ENCODE measurements at places on chromosomes 5 and 9.

DNA sequence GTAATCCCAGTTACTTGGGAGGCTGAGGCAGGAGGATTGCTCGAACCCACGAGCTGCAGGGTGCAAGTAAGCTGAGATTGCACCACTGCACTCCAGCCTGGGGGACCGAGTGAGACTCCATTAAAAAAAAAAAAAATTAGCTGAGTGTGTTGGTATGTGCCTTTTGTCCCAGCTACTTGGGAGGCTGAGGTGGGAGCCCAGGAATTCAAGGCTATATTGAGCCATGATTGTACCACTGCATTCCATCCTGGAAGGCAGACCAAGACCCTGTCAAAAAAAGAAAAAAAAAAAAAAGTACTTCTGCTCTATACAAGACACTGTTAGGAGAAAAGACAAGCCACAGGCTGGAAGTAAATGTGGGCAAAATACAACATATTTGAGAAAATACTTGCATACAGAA lies 68.5 kb upstream of the FBXW11 start:
- no peak for DNase-seq

DNA sequence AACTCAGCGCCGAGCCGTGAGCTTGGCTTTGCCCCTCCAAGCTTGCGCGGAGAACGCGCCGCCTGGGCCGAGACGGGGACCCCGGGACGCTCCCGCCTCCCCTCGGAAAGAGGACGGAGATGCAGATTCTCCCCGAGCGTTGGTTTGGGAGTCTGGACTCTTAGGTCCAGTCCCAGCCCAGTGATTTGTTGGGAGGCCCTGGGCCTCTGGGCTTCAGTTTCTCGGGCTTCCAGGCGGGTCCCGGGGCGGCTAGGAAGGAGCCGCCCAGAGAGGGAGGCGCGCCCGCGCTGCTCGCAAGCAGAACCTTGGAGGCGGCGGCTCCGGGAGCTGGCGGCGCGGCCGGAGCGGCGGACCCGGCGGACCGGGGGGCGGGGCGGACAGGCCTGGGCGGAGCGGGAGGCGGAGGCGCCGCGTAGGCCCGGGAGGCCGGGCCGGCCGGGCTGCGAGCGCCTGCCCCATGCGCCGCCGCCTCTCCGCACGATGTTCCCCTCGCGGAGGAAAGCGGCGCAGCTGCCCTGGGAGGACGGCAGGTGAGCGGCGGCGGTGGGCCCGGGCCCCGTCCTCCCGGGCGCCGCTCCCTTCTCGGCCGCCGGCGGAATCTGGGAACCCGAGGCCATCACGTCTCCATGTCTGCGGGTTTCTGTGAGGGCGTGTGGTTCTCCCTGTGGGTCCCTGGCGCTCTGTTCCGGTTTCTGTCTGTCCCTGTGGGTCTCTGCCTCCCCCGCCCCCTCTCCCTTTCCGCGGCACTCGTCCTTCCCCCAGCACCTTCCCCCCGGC lies at the start of gene B4GALT7:
TSS of gene B4GALT7 (plus strand) at position 402 of the 777 bp plus-strand sequence. CDS start at position 481, 79 bp downstream.
- DNase-seq, result peak; percentile 48

- DNase-seq, result no peak
These were observed 301.3 kb upstream of the IRX4 start for GRCh38 chr5:2184026-2184366.

- DNase-seq, result no peak
These were observed 150.9 kb downstream of the ADGRV1 start for GRCh38 chr5:90709323-90710155.

DNA sequence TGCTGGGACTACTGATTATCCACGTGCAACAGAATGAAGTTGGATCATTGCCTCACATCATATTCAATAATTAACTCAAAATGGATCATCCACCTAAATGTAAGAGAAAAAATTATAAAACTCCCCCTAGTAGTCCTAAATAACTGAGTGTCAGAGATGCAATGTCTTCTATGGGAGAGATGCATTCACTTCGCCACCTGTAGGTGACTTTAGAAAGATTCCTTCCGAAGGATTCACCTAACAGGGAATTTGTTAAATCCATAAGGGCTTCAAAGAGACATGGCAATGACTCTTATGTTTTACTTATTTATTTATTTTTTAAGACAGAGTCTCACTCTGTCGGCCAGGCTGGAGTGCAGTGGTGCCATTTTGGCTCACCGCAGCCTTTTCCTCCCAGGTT lies 526.0 kb downstream of the MTRR start:
- no peak for DNase-seq

- DNase-seq, result no peak
These were observed 305.6 kb downstream of the DOCK8 start for GRCh38 chr9:520302-520701.

GRCh38 chr5:169997798-169998197 lies 17.5 kb upstream of the INSYN2B start:
- DNase-seq, result no peak

DNA sequence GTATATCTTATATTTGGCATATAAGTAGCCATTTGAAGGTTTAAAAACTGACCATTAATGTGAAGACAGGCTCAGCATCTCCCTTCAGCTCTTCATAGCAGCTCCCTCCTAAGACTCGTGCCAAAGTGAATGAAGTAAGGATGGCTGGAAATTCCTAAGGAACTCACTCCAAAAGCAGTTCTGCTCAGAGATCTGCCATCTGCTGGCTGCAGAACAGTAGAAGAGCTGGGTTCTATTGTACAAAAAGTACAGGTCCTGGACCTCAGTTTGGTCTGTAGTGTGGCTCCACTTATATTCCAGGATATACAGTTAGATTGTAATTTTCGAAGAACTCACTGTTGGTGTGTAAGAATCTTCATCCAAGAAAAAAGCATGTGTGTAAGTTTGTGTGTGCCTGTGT lies 104.9 kb upstream of the RUSC2 start:
- no peak for DNase-seq

DNA sequence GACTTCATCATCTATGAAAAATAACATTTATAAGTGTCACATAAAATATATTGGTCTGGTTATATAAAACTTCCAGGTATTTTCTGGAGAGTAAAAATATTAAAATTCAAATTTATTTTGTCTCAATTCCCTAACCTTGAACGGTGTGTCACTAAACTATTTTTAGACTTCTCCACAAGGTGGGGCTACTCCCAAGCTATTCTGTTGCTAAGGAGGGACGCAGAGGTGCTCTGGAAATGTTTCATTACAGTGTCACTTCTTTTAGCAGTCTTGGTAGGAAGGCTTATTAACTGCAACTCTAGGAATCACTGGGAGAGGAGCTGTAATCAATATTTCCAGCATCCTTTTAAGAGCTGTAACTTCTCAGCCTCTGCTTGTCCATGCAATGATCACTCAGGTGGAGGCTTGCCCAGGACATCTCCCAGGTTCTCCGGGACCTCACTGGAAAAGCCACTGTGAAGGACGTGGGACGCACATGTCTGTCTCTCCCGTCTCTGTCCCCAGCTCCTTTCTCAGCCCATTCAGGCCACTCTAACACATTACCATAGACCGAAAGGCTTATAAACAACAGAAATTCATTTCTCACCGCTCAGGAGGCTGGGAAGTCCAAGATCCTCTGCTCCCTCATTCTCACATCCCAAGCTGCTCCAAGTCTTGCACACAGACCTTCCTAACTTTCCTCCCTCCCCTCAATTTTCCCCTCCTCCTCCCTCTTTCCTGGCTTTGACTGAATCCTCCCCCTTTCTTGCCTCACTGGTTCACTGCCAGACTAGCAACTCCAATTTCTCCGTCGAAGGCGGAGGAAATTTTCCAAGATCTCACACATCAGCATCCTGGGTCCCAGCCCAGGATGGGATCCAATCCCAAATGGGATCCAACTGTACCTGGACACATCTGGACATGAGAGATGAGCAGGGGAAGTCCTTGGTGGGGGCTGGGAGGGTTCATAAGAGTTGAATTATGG lies 32.7 kb upstream of the DNAH5 start:
- DNase-seq, result no peak

DNA sequence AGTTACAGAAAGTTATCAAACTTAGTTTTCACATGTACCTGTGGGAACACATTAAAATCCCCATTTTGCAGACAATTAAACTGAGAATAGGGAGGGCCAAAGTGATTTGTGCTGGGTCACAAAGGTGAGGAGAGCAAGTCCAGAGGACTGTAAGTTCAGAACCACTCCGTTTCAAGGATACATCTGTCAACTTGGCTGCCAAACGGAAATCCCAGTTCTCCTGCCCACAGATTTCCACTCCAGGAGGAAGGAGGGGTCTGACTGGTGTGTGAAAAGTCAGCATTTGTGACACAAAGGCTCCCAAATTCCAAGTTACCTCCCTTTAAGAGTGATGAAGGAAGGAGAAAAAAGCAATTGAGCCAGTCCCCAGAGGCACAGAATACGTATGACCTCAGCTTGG lies 42.3 kb downstream of the PRELID2 start:
- no peak for DNase-seq

GRCh38 chr5:33328818-33329217 lies 111.9 kb upstream of the TARS1 start:
- DNase-seq, result no peak
